Regular cardiac myocyte (primary cell): ENCODE measurements at places on chromosomes 2 and 18. TPM values are rescaled to one million over a fixed set of nuclear protein-coding genes. Genes with fewer than 3 reads are reported as not detected.

IL1RL2 gene
- total RNA-seq = 1.7 and 2.3 TPM in 2 replicates

LAMA1 gene
- total RNA-seq = 37.4 and 91.6 TPM in 2 replicates

WDR12 gene
- total RNA-seq = 40.6 and 50.6 TPM in 2 replicates

CCDC93 gene
- 17.6 and 27.3 TPM in 2 replicates for total RNA-seq

CYBRD1 gene
- 81.9 and 312 TPM in 2 replicates for total RNA-seq

ANKRD30B gene
- total RNA-seq = 0.96 and 4.5 TPM in 2 replicates

PLEK gene
- under 0.01 TPM in 2 replicates for total RNA-seq
